ENCODE measurements at places on chromosomes 4 and X. TPM values are rescaled to one million over a fixed set of nuclear protein-coding genes. Genes with fewer than 3 reads are reported as not detected.

Gene SMPX
- total RNA-seq, result not detected

Gene EXOC1L
- total RNA-seq, result not detected

Gene RAB9B
- 0.89 TPM for total RNA-seq

Gene ADH1B
- not detected for total RNA-seq

Gene SSX4
- not detected for total RNA-seq

DNA sequence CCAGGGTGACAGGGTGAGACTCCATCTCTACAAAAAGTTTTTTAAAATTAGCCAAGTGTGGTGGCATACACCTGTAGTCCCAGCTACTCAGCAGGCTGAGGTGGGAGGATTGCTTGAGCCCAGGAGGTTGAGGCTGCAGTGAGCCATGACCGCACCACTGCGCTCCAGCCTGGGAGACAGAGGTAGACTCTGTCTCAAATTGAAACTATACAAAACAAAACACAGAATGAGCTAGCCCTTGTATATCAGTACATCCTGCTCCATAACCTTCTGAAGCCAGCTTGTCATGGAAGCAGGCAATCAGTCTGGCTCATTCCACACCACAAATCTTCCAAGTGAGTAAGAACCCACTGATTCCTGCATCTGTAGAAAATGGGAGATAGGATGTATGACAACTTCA, 49.0 kb downstream of the CD99L2 start:
- H3K27ac ChIP-seq, result no peak overlapping the region
- no peaks in the 10 kb centered on the region for H3K4me1 ChIP-seq
- H3K36me3 ChIP-seq, result no peaks in the 10 kb centered on the region
- H3K4me3 ChIP-seq, result no peak overlapping the region
- DNase-seq, result no peak

- H3K4me1 ChIP-seq, result no peaks in the 10 kb centered on the region
- H3K36me3 ChIP-seq, result no peaks in the 10 kb centered on the region
- no peak overlapping the region for H3K4me3 ChIP-seq
- H3K27ac ChIP-seq, result no peak overlapping the region
- H3K27me3 ChIP-seq, result peaks cover 14% of the 10 kb centered on the region
These were observed 216.4 kb upstream of the RASGEF1B start for GRCh38 chr4:81688085-81688484.

- H3K4me3 ChIP-seq, result no peak overlapping the region
- no peak overlapping the region for H3K27ac ChIP-seq
- no peaks in the 10 kb centered on the region for H3K36me3 ChIP-seq
- no peaks in the 10 kb centered on the region for H3K27me3 ChIP-seq
These were observed 107.8 kb downstream of the GABRA3 start for GRCh38 chrX:152343306-152343705.

- no peaks in the 10 kb centered on the region for H3K27me3 ChIP-seq
- no peak overlapping the region for H3K4me3 ChIP-seq
- no peak overlapping the region for H3K27ac ChIP-seq
- no peak for DNase-seq
- no peaks in the 10 kb centered on the region for H3K4me1 ChIP-seq
- no peaks in the 10 kb centered on the region for H3K36me3 ChIP-seq
These were observed 43.4 kb downstream of the ZNF182 start for GRCh38 chrX:47960406-47960805.

DNA sequence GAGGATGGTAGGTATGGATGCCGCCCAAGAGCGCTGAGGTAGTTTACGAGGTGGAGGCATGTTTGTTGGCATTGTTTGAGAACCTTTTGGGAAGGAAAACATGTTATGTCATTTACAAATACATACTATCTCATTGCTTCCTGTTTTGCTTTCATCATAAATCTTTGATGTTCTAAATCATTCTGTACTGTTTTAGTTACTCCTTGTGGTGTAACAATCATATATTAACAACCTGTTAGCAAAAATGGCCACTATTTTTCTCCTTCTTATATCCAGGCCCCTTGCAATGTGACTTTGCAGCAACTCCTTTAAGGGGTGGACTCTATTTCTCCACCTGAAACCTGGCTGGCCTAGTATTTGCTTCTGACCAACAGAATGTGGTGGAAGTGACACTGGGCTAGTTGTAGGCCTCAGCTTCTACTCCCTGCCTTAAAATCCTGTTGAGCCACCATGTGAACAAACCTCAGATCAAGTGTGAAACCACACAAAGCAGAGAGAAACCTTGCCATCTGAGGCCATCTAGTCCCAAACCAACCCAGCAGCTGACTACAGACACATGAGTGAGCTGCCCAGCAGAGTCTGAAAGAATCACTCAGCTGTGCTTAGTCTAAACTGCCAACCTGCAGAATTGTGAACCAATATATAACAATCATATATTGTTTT, 15.8 kb upstream of the CXorf38 start:
- DNase-seq, result no peak
- no peaks in the 10 kb centered on the region for H3K36me3 ChIP-seq
- H3K27ac ChIP-seq, result no peak overlapping the region
- no peak overlapping the region for H3K4me3 ChIP-seq

- H3K36me3 ChIP-seq, result no peaks in the 10 kb centered on the region
- no peak overlapping the region for H3K27ac ChIP-seq
- no peak for DNase-seq
- no peak overlapping the region for H3K4me3 ChIP-seq
- H3K4me1 ChIP-seq, result peaks cover 8% of the 10 kb centered on the region
- peaks cover 12% of the 10 kb centered on the region for H3K27me3 ChIP-seq
These were observed 3.7 kb upstream of the SH3TC1 start for GRCh38 chr4:8195431-8195830.

- no peaks in the 10 kb centered on the region for H3K27me3 ChIP-seq
- H3K36me3 ChIP-seq, result no peaks in the 10 kb centered on the region
- peak; percentile 61 for DNase-seq
- no peak overlapping the region for H3K27ac ChIP-seq
These were observed 22.5 kb downstream of the STX18 start for GRCh38 chr4:4519297-4519894.

DNA sequence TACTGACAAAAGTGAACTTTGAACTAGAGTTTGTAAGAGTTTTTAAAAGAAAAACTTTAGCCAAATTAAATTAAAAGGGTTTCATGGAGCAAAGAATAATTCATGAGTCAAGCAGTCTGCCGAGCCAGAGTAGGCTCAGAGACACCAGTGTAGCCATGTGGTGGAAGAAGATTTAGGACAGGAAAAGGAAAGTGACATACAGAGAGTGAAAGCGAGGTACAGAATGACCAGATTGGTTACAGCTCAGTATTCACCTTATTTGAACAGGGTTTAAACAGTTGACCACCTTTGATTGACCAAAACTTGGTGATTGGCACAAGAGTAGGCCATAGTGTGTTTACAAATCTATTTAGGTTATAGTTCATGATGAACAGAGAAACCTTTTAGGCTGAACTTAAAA, 377.8 kb downstream of the KLHL4 start:
- H3K36me3 ChIP-seq, result no peaks in the 10 kb centered on the region
- H3K27me3 ChIP-seq, result no peaks in the 10 kb centered on the region
- no peak for DNase-seq
- no peaks in the 10 kb centered on the region for H3K4me1 ChIP-seq
- H3K27ac ChIP-seq, result no peak overlapping the region

DNA sequence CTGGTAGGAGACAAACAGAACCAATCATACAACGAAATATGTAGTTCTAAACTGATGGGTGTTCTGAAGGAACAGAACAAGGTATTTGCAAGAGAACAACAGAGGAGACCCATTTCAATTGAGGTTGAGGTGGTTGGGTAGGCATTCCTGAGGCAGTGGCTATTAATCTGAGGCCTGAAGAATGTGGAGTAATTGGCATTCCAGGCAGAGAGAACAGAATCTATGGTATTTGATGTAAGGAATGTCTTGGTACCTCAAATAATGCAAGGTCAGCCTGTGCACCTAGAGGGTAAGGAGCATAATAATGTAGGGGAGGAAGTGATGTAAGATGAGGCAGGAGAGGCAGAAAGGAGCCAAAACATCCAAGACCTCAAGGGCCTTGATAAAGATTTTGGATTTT, 109.5 kb upstream of the TEX13C start:
- H3K4me3 ChIP-seq, result no peak overlapping the region
- no peak for DNase-seq
- no peaks in the 10 kb centered on the region for H3K27me3 ChIP-seq

DNA sequence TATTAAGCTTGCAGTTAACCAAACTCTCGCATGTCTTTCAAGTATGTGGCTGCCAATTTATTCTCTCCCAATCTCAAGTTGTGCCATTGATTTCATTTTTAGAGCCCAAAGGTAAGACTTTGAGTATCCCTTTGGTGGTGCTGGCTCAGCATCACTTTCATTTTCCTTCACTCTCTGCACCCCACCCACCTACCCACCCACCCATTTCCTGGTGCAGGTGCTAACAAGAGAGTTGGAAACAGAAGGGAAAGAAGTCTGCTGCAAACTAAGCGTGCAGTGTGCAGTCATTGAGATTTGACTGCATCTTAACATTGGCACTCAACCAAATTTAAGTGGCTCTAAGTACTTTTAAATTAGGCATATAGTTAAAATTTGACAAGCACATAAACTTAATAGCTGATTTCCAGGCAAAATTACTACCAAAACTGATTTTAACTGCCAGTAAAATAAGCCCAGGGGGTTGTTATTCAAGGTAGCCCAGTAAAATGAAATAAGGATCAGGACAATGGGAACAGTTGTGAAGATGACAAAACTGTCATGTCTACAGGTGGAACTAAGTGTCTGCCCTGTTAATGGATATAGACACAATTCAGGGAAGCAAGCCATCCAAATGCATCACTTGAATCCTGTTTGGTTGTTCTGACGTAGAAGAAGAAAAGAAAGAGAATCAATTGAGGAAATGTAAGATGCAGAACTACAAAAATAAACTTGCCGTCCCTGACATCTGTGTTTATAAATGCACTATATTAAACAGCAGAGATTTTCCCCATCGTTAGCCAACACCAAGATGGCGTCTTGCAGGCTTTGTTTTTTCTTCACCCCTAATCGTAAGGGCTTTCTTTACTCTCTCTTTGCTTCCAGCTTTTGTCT, 184.2 kb downstream of the KDR start:
- no peak overlapping the region for H3K4me3 ChIP-seq
- H3K27me3 ChIP-seq, result peaks cover 21% of the 10 kb centered on the region
- H3K27ac ChIP-seq, result no peak overlapping the region
- no peaks in the 10 kb centered on the region for H3K36me3 ChIP-seq
- no peaks in the 10 kb centered on the region for H3K4me1 ChIP-seq

- H3K4me3 ChIP-seq, result no peak overlapping the region
- H3K27me3 ChIP-seq, result no peaks in the 10 kb centered on the region
- H3K36me3 ChIP-seq, result no peaks in the 10 kb centered on the region
- no peak overlapping the region for H3K27ac ChIP-seq
These were observed 52.8 kb upstream of the SRPX start for GRCh38 chrX:38273453-38273852.

- no peaks in the 10 kb centered on the region for H3K27me3 ChIP-seq
- no peak overlapping the region for H3K4me3 ChIP-seq
- H3K36me3 ChIP-seq, result no peaks in the 10 kb centered on the region
These were observed 4.0 kb downstream of the PLP2 start for GRCh38 chrX:49175435-49176274.

DNA sequence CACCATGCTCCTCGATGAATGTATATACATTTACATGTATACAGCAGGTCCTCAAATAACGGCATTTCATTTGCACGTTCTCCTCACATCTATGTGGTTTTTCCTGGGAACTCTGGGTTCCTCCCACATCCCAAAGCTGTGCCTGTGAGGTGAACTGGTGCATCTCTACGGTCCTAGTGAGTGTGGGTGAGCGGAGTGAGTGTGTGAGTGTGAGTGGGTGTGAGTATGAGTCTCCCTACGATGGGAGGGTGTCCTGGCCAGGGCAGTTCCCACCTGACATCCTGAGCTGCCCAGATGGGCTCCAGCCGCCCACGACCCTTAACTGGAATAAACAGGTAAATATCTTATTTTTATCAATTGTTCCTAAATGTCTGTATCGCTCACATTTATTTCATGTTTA, 40.0 kb downstream of the ACSL1 start:
- H3K4me1 ChIP-seq, result no peaks in the 10 kb centered on the region
- H3K27ac ChIP-seq, result no peak overlapping the region
- 0 out of 2 replicates have a peak, but pooled peaks cover 3% of the 10 kb centered on the region for H3K36me3 ChIP-seq

- DNase-seq, result no peak
- no peaks in the 10 kb centered on the region for H3K36me3 ChIP-seq
These were observed 112.0 kb upstream of the PABPC4L start for GRCh38 chr4:134313591-134313990.

GRCh38 chr4:69060651-69061308, 35.5 kb upstream of the UGT2B7 start:
- H3K27ac ChIP-seq, result no peak overlapping the region
- no peak overlapping the region for H3K4me3 ChIP-seq
- no peak for DNase-seq
- no peaks in the 10 kb centered on the region for H3K27me3 ChIP-seq
- H3K36me3 ChIP-seq, result no peaks in the 10 kb centered on the region

GRCh38 chr4:80201252-80202151, 4.2 kb downstream of the PRDM8 start:
- no peak overlapping the region for H3K27ac ChIP-seq
- peak; percentile 43 for DNase-seq
- no peaks in the 10 kb centered on the region for H3K36me3 ChIP-seq
- peaks cover 3% of the 10 kb centered on the region for H3K4me1 ChIP-seq
- H3K4me3 ChIP-seq, result peak overlapping the region; percentile 70

DNA sequence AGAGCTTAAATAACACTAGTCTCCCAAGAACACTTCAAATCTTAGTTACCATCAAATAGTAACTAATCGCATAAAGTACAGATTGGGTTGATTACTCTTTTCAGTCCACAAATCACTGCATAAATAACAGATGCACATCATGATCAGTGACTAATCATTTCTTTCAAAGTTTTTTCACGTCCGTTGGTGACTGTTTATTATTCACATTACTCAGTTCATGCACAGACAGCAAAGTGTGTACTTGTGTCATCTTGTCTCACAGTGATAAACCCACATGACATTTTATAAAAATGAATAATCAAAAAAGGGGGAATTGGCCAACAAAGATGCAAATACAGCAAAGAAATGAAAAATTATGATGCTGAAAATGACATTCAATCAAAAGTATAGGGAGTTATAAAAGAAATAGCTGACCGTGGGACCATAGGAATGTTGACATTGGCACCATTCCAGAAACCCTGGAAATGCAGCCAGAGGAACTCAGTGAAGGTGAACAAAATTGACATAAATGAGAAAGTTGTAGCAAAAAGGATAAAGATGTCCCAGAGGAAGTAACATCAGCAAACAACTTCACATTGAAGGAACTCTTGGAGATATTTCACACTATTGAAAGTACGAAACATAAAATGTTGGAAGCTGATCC, 161.5 kb downstream of the SOX3 start:
- no peaks in the 10 kb centered on the region for H3K27me3 ChIP-seq
- peak; percentile 24 for DNase-seq
- H3K4me3 ChIP-seq, result no peak overlapping the region
- H3K4me1 ChIP-seq, result no peaks in the 10 kb centered on the region
- H3K36me3 ChIP-seq, result no peaks in the 10 kb centered on the region

GRCh38 chr4:33959519-33959918, 2284.8 kb downstream of the ARAP2 start:
- no peak overlapping the region for H3K4me3 ChIP-seq
- peak; percentile 34 for DNase-seq
- no peaks in the 10 kb centered on the region for H3K27me3 ChIP-seq

DNA sequence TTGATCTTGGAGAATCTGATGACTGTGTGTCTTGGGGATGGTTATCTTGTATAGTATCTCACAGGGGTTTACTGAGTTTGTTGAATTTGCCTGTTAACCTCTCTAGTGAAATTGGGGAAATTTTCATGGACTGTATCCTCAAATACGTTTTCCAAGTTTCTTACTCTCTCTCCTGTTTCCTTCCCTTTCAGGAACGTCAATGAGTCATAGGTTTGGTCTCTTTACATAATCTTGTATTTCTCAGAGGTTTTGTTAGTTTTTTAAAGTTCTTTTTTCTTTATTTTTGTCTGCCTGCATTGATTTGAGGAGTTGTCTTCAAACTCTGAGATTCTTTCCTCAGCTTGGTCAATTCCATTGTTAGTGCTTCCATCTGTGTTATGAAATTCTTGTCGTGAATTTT, 227.7 kb upstream of the GPRIN3 start:
- no peak overlapping the region for H3K4me3 ChIP-seq
- 0 out of 2 replicates have a peak, but pooled peaks cover 4% of the 10 kb centered on the region for H3K27me3 ChIP-seq
- peak; percentile 23 for DNase-seq
- H3K36me3 ChIP-seq, result no peaks in the 10 kb centered on the region

Measured in GM23248 (cell line).